ENCODE measurements at places on chromosomes 16 and 17. TPM values are rescaled to one million over a fixed set of nuclear protein-coding genes. Genes with fewer than 3 reads are reported as not detected.

DNA sequence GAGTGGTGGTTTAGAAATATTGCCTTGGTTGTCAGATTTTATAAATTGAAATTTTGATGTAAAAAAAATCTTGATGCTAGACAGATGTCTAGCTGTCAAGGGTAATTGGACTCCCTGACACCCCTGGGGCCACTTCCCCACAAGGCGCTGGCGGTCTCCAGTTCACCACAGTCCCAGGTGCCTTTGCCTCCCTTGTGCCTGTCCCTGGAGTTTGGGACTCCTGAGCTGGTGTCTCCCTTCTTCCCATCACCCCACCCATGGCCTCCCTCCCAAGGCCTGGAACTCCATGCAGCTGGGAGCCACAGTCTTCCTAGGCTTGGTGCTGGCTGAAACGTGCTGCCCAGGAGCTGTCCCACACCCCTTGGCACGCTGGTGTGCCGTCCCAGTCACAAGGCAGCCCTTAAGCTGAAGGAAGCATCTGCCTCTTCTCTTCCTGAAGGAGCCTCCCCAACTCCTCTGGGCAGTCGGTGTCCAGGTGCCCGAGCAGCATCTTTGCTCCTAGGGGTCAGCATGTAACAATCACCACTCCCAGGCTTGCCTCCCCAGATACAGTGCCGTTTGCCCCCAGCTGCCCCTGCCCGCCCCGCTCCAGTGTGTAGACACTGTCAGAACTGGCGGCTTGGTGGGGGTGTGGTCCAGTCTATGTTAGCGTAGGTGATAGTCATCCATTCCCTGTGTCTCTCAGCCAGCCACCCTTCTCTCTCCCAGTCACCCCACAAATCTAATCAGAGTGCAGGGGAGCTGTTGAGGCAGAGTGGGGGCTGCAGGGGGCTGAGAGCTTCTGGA lies 26.2 kb downstream of the POLR3E start:
- H3K4me3 ChIP-seq = no peak overlapping the region
- H3K27me3 ChIP-seq = no peaks in the 10 kb centered on the region
- DNase-seq = no peak

GRCh38 chr17:14295676-14296075 lies 5.2 kb upstream of the HS3ST3B1 start:
- no peak overlapping the region for H3K4me3 ChIP-seq
- no peak overlapping the region for H3K27ac ChIP-seq
- no peak for DNase-seq
- H3K27me3 ChIP-seq = peaks cover 61% of the 10 kb centered on the region
- no peaks in the 10 kb centered on the region for H3K36me3 ChIP-seq

DNA sequence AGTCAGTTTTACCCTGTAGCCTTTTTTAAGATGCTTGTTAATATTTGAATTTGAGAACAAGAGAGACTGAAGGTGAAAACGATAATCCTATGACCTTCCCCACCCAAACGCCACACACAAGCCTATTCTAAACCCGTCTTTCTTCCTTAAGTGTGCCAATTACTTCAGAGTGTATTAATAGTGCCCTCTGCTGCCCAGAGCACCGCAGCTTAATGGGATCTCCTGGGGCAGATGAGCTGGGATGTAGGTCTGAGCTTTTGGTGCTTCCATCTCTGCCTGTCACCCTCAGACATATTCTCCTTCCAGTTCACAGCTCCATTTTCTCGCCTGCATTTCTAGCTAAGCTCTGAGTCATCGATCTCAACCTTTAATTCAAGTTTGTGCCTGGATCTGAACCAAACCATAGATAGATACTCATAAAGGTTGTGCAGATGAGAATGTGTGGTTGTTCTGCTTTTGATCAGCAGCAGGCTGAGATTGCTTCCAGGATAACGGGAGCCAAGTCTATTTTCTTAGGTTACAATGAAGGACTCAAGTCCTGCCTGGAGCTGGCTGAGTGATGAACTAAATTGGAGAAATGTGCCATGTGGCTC lies 46.4 kb upstream of the CDH13 start:
- no peaks in the 10 kb centered on the region for H3K27me3 ChIP-seq
- no peak overlapping the region for H3K4me3 ChIP-seq
- peak; percentile 40 for DNase-seq
- H3K27ac ChIP-seq = no peak overlapping the region
- no peaks in the 10 kb centered on the region for H3K36me3 ChIP-seq
- H3K4me1 ChIP-seq = peaks cover 6% of the 10 kb centered on the region

DNA sequence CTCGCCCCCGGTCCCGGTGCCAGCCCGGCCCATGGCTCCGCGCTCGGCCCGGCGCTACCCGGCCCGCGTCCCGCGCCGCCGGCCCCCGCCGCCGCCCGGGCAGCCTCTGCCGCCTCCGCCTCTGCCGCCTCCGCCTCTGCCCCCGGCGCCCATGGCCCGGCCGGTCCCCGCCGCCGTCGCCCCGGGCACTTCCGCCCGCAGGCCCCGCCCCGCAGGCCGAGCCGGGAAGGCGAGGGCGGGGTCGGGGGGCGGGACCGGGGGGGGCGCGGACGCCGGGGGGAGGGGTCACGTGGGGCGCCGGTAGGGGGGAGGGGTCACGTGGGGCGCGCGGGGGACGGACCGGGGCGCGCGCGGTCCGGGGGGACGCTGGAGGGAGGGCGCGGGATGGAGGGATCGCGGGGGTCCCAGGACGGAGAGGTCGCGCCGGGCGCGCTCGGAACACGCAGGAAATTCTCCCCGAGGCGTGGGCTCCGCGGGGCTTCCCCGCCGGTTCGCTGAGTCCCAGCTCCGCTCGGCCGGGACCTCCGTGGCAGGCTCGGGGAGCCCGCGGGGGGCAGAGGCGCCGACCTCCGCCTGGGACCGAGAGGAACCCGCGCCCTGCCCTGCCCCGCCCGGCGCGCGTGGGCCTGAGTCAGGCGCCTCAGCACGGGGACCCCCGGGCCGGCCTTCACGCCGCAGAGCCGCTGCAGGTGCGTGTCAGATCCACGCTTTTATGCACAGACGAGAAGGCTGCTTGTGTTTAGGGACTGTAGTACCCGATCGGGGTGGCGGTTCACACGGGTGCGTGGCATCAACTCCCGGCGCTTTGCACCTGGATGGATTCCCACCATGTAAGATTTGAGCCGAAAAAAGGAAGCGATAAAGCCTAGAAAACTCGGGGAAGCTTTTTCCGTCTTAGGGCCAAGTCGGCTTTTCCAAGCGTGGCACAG lies at the start of gene PGAP6:
Gene PGAP6, minus strand, starts transcription at position 190 of the 929 bp plus-strand sequence. Its CDS starts 157 bp downstream, at position 33.
- H3K4me1 ChIP-seq = peaks cover 30% of the 10 kb centered on the region
- peak within 1 kb of the TSS; percentile 98 for H3K4me3 ChIP-seq
- H3K27ac ChIP-seq = peak within 1 kb of the TSS; percentile 96

Gene TBC1D3K
- not detected for total RNA-seq

DNA sequence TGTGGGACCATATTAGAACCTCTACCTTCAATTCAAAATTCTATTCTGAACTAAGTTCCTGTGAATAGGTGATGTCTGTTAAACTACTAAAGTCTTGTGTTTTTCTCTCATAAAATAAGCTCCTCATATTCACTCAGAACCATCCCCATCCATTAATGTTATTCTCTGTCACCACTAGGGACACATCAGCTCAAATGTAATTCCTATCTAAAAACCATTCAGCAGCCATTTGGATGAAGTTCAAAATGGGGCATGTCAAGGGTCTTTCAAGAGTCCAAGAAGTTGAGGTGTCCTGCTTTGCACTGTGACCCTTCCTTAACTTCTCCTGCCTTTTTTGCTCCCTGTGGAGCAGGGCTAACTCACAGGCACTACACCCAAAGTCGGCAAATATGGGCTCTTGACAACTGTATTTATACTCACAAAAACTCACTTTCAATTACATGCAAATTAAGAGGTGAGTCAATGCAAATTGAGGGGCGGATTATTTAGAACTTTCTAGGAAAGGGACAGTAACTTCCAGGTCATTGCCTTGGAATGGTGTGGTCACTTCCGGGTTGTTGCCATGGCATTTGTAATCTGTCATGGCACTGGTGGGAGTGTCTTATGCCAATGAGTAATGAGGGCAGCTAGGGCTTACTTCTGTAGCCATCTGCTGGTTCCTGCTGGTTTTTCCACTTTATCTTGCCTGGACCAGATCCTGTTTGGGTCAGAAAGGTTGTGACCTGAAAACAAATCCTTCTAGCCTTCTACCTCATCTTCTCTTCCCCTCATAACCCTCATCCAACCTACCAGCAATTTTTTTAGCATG lies 128.2 kb upstream of the COX10 start:
- H3K27ac ChIP-seq = no peak overlapping the region
- H3K27me3 ChIP-seq = no peaks in the 10 kb centered on the region
- no peak for DNase-seq
- H3K4me3 ChIP-seq = no peak overlapping the region

DNA sequence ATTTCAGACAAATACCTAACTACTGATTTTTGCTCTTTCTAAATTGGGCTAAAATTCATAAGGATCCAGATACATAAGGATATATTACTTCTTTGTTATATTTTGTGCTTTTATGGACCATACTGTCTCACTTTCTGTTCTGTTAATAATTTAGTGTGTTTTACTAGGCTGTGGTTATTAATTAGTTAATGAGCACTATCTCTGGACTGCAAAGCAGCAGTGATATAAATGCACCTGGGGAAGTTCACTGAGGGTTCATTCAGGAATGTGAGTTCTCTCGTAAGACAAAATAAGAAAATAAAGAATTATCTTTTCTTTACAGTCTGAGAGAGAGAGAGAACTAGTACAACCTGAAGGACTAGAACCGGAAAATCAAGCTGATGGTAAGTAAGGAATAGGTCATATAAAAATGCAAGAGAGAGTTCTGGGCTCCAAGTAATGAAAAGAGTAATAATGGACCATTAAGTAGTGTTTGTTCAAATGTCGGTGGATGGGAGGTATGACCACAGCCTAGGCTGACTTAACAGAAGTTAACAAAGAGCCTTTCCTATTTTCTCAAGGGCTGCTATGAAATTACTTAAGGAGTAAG lies 55.6 kb downstream of the IKZF3 start:
- H3K27me3 ChIP-seq = no peaks in the 10 kb centered on the region
- peak overlapping the region; percentile 0 for H3K27ac ChIP-seq
- peak; percentile 9 for DNase-seq
- H3K4me3 ChIP-seq = no peak overlapping the region

GRCh38 chr16:53056392-53056881 lies 1.6 kb downstream of the CHD9 start:
- DNase-seq = no peak
- no peaks in the 10 kb centered on the region for H3K27me3 ChIP-seq

Gene GAS7
- total RNA-seq = 25.9 TPM

Gene ZSWIM7
- total RNA-seq = 27.0 TPM

Gene DPEP3
- not detected for total RNA-seq

Gene PAGR1
- 31.6 TPM for total RNA-seq

DNA sequence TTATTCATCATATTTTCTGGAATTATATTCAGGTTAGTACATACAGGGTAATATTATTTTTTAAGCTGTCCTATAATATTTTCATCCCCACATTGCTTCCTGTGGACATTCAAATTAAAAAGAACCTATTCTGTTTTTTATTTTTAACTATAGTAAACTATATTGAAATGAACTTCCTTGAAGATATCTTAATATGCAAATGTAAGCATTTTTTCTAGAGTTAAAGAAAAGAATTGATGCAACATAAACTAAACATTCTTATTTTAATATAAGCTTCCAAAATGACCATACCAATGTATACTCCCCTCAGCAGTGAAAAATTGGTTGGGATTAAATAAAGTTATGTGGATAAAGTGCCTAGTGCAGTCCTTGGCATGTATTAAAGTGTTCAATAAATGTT lies 416.6 kb downstream of the KIF2B start:
- no peak for DNase-seq
- no peak overlapping the region for H3K27ac ChIP-seq
- no peak overlapping the region for H3K4me3 ChIP-seq
- H3K27me3 ChIP-seq = no peaks in the 10 kb centered on the region
- H3K36me3 ChIP-seq = no peaks in the 10 kb centered on the region
- no peaks in the 10 kb centered on the region for H3K4me1 ChIP-seq

- H3K27me3 ChIP-seq = no peaks in the 10 kb centered on the region
- DNase-seq = no peak
- peaks cover 7% of the 10 kb centered on the region for H3K4me1 ChIP-seq
- peak overlapping the region; percentile 37 for H3K27ac ChIP-seq
These were observed 7.3 kb downstream of the C16orf86 start for GRCh38 chr16:67673712-67674580.

DNA sequence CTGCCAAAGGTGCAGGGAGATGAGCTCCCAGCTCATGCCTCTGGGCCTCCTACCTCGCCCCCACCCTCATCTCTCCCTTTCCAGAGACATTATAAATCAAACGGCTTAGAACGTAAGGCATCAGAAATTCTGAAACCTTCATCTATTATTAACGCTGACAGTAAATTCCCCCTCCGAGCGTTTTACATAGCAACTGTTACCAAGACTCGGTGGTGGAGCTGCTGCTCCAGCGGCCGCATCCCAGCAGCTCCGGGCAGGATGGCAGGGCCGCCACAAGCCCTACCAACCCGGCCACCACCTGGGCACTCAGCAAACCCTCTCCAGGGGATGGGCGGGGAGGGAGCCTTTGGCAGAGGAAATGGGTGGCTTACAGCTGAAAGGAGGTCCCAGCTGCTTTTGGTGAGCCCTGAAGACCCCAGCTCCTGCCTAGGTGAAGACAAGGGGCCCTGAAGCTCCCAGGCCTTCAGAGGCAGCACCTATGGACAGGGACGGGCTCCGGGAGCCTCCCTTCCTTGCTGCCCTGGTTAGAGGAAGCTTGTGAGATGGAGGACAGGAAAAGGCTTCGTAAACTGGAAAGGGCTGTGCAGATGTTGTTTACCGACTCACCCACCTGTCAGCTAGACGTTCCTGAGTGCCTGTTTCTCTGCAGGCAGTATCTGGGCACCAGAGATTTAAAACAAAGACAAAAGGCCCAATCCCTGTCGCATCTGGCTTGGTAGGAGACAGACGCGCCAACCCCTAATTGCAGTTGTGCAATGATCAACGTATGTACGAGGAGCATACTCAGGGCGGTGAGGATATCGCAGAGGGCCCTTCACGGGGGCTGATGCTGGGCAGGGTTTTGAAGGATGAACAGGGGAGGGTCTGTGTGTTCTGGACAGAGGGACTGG lies 76.9 kb downstream of the RAI1 start:
- no peak for DNase-seq
- peaks cover 3% of the 10 kb centered on the region for H3K4me1 ChIP-seq
- H3K27me3 ChIP-seq = no peaks in the 10 kb centered on the region
- H3K4me3 ChIP-seq = no peak overlapping the region
- no peaks in the 10 kb centered on the region for H3K36me3 ChIP-seq

- DNase-seq = peak; percentile 62
- H3K27ac ChIP-seq = no peak within 1 kb of the TSS
- H3K4me3 ChIP-seq = no peak within 1 kb of the TSS
- H3K36me3 ChIP-seq = no peaks in the 10 kb centered on the region
These were observed at the start of gene ITGAX for GRCh38 chr16:31354394-31355291. TSS of gene ITGAX (plus strand) at chr16:31355176. CDS start at chr16:31355255, 79 bp downstream.

- DNase-seq = peak; percentile 12
- peak overlapping the region; percentile 44 for H3K27ac ChIP-seq
- no peaks in the 10 kb centered on the region for H3K27me3 ChIP-seq
- no peak overlapping the region for H3K4me3 ChIP-seq
- no peaks in the 10 kb centered on the region for H3K36me3 ChIP-seq
These were observed 190.9 kb downstream of the HS3ST3A1 start for GRCh38 chr17:13410874-13411273.

Gene MYH1
- 0.12 TPM for total RNA-seq

Gene HGS
- total RNA-seq = 59.2 TPM

- no peaks in the 10 kb centered on the region for H3K27me3 ChIP-seq
- H3K4me1 ChIP-seq = peaks cover 17% of the 10 kb centered on the region
- no peak overlapping the region for H3K4me3 ChIP-seq
These were observed 20.7 kb upstream of the CDH13 start for GRCh38 chr16:82605863-82606620.
